Activated CD8-positive, alpha-beta memory T cell treated with anti-CD3 and anti-CD28 coated beads, Interleukin-2, amount 10 ng/mL, durations not matched to agents 7 days and 5 days (primary cell): ENCODE measurements at places on chromosomes 3 and 15. TPM values are rescaled to one million over a fixed set of nuclear protein-coding genes. Genes with fewer than 3 reads are reported as not detected.

The C3orf49 gene
- total RNA-seq, result not detected

GRCh38 chr3:52534281-52535183 lies 875 bp upstream of the NT5DC2 start:
- H3K27ac ChIP-seq, result peak overlapping the region; percentile 62
- H3K4me1 ChIP-seq, result peaks cover 45% of the 10 kb centered on the region
- H3K4me3 ChIP-seq, result peak overlapping the region; percentile 66
- no peaks in the 10 kb centered on the region for H3K27me3 ChIP-seq
- peaks cover 16% of the 10 kb centered on the region for H3K36me3 ChIP-seq
- no peak for DNase-seq

- H3K27me3 ChIP-seq, result no peaks in the 10 kb centered on the region
- no peak for DNase-seq
- no peaks in the 10 kb centered on the region for H3K36me3 ChIP-seq
Observed at GRCh38 chr3:13027154-13027553, 46.1 kb downstream of the IQSEC1 start.

DNA sequence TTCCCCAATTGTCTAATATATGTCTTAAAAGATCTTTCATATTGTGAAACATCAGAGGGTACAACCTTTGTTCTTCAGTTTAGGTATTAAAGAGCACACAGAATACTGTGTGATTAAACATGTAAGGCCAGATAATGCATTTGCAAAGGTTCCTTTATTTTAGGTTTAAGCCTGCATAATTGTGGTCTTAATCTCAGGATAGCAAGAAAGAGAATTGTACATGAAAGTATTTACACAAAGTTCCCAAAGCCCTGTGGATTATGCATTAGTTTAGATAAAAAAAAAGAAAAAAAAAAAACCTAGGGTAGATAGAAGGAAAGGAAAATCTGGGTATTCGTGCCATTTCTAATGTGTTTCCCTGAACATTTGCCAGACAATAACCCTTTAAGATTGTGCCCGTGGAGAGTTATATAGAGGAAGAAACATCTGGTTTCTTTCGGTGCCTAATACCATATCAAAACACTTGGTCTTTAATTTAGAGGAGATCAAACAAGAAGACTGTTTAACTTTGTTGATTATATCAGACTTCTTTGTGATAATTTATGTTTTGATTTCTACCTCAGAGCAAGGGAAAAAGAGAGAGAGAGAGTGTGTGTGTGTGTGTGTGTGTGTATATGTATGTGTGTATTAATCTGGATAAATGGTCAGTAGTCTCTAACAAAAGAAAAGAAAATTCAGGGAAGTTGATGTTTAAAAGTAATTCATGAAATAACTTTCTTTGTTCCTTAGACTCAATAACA lies 139.6 kb upstream of the CGNL1 start:
- H3K27ac ChIP-seq, result no peak overlapping the region
- peaks cover 18% of the 10 kb centered on the region for H3K36me3 ChIP-seq
- H3K4me1 ChIP-seq, result no peaks in the 10 kb centered on the region
- DNase-seq, result no peak
- H3K4me3 ChIP-seq, result no peak overlapping the region
- H3K27me3 ChIP-seq, result no peaks in the 10 kb centered on the region

The KATNBL1 gene
- 56.5 TPM for total RNA-seq

The SUSD5 gene
- total RNA-seq, result not detected
